GM19239 (cell line): ENCODE measurements at places on chromosomes 4 and X.
A peak's percentile ranks its signal among the peaks of the same experiment; 100 is the strongest.

DNA sequence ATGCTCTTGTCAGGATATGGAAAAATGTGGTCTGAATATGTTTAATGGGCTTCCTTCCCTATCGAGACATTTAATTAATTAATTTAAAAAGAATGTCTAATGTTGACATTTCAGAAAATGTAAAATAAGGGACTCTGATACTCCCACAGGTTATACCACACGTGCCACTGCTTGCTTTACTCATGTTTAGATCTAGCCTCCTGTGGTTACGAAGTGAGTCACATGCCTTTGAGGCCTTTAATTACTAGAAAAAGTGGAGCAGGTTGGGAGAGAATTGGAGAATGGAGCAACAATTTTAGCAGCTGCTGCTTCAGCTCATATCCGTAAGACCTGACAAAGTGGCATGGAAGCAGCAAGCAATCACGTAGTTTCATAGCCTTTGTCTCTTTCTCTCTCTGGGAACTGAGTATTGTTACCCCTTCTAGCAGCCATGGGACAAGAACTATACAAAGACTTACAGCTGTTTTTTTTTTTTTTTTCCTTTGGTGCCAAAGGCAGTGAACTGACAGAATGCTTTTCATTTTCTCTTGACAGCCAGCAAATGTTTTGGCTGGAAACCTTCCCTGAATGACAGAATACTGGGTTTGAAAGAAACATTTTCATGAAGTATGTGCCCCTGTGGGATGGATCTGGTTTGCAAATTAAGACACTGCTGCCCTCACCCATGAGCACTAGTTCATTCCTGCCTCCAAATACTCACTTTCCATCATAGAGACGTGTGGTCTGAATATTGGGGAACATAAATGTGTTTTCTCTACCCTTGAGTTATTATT lies 355.1 kb upstream of the PABPC5 start:
- DNase-seq = no peak

DNA sequence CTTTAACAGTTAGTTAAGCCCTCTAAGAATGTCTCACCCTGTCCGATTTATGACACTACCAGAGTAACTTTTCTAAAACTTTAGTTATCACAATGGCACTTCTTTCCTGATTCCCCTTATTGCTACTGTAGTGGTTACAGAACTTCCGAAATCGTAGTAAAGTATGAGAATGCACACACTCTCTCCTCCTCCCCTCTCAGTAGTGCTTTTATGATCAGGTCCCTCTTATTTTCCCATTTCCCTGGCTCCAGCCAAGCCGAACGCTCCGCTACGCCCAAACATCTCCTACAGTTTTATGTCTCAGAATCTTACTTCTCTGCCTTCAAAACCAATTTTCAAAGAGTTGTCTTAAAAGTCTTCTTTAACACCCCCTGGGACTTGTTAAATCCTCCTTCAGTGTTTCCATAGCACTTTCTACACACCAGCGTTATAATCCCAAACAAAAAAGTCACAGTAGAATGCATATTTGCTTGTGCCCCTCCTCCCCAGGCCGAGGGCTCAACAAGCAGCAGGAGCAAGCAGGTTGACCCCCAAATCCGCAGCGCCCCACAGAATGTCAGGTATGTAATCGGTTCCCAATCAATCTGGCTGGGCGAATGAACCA lies 671 bp downstream of the HPF1 start:
- no peak for DNase-seq

GRCh38 chr4:80112236-80112635 lies 39.2 kb upstream of the ANTXR2 start:
- DNase-seq = no peak

DNA sequence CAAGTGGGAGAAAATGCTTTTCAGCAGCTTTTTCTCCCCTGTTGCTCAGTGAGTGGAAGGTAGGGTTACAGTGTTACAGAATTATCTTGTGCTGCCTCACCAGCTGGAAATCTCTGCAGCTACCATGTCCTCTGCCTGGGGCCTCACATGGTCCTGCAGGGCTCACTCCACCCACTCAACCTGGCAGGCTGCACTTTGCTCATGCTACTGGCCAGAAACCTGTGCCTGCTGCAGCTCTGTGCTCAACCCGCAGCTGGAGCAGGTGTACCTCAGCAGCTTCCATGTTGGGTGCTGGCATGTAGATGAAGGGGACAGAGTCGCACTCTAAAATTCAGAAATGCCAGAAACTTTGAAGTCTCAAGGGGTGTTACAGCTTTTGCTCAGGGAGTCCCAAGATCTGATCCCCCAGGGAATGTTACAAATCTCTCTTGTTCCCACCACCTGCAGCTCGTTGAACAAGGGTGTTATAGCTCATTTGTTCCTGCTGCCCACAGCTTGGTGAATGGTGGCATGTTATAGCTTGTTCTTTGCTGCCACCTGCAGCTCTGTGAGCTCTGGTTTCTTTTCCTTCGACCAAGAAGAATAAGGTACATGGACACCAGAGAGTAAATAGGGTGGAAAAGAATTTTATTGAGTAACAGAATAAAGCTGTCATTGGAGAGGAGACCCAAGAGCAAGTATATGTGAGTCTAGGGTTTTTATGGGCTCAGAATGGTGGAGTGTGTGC lies 845.8 kb downstream of the TECRL start:
- no peak for DNase-seq

- DNase-seq = peak; percentile 12
Observed at GRCh38 chr4:181143250-181143854, 1099.8 kb upstream of the TENM3 start.

GRCh38 chr4:17654701-17655100 lies 40.3 kb downstream of the MED28 start:
- no peak for DNase-seq

GRCh38 chr4:183399616-183400015 lies 44.8 kb upstream of the CDKN2AIP start:
- no peak for DNase-seq

- no peak for DNase-seq
Observed at GRCh38 chr4:76773766-76774165, 124.2 kb downstream of the SOWAHB start.

- no peak for DNase-seq
Observed at GRCh38 chrX:25048178-25048577, 32.4 kb upstream of the ARX start.

- DNase-seq = peak; percentile 81
Observed at GRCh38 chr4:82739287-82740190, 59.1 kb downstream of the SCD5 start.

DNA sequence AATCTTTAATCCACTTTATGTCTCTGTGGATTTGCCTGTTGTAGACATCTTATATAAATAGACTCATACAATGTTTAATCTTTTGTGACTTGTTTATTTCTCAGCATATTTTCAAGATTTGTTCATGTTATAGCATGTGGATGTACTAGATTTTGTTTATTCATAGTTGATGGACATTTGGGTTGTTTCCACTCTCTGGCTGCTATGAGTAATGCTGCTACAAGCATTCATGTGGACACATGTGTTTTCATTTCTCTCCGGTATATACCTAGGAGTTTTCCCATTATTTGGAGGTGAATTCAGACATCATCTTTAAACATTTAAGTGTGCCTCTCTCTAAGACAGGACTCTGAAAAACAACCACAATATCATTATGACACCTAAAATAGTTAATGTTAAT lies 2.3 kb downstream of the IKBKG start:
- DNase-seq = no peak

DNA sequence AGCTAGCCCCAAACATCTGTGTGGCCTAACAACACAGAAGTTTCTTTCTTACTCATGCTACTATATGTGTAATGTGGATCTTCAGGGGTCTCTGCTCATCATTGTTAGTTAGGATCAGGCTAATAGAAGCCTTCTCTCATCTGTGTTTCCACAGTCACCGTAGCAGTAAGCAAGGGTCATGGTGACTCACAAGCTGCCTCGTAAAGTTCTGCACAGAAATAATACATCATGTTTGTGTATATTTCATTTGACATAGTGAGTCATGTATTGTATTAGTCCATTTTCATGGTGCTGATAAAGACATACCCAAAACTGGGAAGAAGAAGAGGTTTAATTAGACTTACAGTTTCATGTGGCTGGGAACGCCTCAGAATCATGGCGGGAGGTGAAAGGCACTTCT lies 38.7 kb downstream of the SLC4A4 start:
- DNase-seq = no peak

- DNase-seq = no peak
Observed at GRCh38 chr4:144556636-144557035, 89.3 kb upstream of the HHIP start.

- DNase-seq = no peak
Observed at GRCh38 chr4:55066018-55066417, 59.4 kb downstream of the KDR start.

DNA sequence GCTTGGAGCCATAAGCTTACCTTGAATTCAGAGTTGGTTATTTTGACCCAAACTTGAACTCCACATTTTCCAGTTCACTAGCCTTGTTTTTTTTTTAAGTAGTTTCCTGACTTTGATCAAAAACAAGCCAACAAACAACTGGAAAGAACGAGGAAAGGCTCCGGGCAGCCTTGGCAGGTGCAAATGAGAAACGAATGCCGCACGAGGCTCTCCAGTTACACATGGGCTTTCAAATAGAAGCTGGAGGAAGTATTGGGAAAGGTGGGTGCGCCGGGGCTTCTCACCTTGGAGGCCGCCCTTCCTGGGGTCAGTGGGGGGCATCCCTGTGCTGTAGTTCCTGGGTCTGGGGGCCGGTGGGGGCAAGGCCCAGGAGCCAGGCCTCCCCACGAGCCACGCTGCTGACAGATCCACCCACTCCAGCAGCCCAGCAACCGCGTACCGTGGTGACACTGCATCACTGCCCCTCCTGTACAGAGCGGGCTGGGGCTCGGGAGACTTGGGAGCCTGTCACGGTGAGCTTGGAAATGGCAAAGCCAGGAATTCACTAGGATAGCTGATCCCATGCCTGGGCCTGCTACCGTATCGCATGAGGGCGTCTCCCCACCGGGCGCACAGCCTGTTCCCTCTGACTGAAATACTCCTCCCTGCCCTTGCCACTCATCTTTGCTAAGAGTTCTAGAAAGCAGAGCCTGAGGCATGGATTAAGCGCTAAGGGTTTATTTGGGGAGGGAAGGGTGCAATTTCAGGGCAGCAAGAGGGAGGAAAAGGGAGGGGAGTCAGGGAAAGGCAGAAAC lies 50.9 kb upstream of the ADRA2C start:
- no peak for DNase-seq

DNA sequence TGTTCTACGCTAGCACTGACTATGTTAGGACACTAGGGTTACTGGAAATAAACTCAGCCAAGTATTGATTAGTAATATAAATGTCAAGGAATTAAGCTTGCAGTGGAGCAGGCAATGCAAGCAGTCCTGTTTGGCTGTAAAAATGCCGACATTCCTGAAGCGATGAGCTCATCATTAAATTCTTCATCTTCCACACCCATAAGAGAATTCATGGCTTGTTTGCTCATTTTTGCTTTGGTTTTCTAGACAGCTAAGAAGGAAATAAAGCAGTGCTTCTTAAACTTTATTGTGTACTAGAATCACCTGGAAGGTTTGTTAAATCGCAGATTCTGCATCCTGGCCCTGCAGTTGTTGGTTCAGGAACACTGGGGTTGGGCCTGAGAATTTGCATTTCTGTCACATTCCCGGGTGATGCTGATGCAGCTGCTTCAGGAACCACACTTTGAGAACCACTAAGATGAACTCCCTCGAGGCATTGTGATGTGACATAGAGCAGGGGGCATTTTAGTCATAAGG lies 17.8 kb downstream of the ANXA3 start:
- no peak for DNase-seq

DNA sequence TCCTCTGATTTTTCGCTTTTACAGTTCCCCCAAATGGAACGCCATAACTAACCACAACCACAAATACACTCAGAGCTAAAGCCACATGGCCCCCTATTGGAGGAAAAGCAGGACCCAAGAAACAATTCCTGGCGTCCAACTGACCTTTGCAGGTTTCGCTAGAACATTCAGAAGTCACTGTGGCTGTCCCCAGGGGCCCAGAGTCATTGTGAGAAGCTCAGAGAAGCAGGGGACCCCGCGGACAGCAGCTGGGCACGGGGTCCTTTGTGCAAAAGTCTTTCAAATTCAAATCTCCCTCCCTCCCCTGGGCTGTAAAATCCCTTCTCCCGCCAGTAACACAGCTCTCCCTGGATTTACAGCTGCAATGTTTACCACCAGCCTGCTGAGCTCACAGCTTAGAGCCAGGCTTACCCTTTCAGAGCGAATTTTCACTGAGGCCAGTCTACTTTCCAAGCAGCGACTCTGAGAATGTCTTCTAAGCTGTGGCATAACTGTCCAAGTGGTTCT lies 214.8 kb downstream of the CRLF2 start:
- DNase-seq = no peak

GRCh38 chr4:8643441-8643840 lies 50.9 kb downstream of the CPZ start:
- DNase-seq = no peak

- no peak for DNase-seq
Observed at GRCh38 chr4:3317011-3317655, 24.3 kb downstream of the RGS12 start.

DNA sequence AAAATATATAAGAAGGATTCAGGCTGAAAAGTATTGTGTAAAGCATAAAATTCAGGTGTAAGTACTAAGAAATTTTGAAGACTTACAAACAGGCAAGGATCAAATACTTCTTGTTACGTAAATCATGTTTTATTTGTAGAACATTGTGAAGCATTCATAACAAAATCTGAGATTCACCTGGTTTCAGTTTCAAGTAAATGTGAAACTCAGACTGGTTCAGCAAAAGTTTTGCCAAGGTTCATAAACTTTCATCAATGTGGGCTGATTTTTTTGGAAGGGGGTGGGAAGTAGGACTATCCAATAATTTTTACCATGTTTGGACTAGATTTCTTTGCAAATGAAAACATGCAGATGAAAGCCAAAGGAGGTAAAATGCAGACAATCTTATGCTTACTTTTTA lies 527.7 kb downstream of the ANKRD50 start:
- DNase-seq = no peak

DNA sequence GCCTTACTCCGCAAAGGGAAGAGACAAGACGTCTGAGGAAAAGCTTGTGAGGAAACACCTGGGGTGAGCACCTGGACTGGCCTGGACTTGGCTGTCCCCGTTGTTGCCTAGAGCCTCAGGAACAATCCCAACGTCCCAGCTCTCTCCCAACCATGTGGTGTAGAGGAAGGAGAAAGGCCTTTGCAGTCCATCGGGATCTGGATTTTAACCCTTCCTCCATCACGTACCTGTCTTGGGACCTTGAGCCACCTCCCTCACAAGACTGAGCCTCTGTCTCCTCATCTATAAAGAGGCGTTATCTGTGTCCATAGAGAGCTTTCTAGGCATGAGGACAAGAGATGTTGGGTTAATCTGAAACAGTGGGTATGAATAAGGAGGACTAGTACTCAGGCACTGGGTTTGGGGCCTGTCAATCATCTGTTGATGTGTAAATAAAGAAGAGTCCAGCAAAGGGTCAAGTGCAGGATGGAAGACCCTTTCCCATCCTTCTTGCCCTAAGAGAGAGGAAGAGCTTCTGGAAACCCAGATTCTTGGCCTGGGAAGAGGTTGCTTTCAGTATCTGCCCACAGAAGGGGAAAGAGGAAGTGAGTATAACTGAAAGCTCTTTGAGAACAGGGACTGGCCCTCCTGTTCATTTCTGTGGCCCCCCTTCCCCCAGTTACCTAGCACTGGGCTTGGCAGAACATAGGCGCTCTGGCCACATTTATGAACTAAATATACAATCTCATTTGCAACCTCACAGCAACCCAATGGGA lies 137.1 kb downstream of the PJA1 start:
- DNase-seq = peak; percentile 36

- no peak for DNase-seq
Observed at GRCh38 chr4:85783483-85783882, 308.5 kb downstream of the ARHGAP24 start.
